NCI-H1436 treated with DMSO at 0.1 percent for 48 hours (cell line): ENCODE measurements at places on chromosomes 2 and 18.

DNA sequence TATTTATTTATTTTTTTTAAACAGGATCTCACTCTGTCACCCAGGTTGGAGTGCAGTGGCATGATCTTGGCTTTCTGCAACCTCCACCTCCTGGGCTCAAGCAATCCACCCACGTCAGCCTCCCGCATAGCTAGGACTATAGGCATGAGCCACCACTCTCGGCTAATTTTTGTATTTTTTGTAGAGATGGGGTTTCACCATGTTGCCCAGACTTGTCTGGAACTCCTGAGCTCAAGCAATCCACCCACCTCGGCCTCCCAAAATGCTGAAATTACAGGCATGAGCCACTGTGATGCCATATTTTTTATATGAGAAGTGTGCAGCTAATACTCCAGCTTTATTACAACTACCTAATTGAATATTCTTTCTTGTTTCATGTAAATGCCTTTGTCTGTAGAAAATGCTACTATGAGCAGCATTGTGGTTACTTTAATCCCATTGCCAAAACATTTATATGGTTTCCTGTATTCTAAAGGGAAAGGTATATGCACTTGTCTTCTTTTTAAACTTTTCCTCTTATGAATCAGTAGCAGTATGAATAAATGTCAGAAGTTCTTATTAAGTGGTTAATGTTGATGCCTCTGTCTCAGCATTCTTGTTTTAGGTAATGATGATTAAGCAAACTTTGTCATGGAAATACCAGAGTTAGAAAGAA is 9.5 kb upstream of the BCL2L11 start:
- DNase-seq: no peak

DNA sequence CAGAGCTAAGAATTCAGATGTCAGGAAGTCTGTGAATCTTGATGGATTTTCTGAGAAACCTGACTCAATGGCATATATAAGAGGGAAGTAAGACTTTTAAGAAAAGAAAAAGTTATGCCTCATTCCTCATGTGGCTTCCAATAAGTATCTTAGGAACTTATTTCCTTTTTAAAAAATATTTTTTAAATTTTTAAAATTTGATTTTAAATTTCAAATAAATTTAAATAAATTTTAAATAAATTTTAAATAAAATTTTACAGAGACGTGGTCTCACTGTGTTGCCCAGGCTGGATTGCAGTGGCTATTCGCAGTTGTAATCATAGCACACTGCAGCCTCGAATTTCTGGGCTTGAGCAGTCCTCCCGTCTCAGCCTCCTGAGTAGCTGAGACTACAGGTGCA is 11.5 kb upstream of the POLR1B start:
- DNase-seq: no peak

DNA sequence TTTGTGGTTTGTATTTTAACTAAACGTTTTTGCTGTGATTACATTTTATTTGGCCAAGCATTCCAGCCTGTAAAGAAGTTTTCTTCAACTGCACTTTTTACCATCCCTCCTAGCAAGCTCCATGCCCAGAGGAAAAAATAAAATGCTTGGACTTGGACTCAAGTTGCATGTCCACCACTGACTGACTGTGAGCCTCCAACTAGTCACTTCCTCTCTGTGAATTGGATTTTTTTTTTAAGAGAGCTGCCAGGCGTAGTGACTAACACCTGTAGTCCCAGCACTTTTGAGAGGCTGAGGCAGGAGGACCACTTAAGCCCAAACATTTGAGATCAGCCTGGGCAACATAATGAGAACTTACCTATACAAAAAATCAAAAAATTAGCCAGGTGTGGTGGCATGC is 1185.2 kb upstream of the PIK3C3 start:
- DNase-seq: no peak

DNA sequence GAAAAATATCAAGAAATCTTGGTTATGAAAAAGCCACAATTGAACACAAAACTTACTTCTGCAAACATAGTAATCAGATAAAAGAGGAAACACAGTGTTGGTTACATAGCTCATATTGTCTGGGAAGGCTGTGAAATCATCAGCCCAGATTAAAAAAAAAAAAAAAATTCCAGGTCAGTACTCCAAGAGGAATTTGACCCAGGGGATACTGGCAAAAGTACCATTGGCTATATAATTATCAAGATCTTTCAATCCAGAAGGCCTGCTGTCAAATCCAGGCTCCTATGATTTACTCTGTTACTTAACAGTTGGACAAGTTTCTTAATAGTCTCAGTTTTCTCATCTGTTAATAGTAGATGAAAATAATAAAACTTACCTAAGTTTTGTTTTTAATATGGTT is 12.9 kb upstream of the IKZF2 start:
- no peak for DNase-seq

DNA sequence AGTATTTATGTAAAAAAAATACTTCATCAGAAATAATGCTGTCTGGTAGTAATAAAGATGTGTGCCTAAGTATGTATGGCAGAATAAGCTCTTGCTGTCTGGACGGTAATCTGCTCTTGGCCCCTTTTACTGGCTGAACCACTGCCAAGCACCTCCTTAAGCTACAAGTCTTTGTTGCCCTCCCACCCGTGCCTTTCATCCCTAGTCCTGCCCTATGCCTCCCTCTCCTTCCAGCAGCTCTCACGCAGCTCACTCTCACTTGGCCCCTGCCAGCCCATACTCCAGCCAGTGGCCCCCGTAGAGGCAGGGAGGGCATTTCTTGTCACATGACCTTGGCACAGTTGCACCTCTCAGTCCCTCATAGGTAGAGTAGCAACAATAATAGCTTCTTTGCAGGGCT is 54.5 kb upstream of the NPAS2 start:
- DNase-seq: no peak

- no peak for DNase-seq
These were observed 127.4 kb downstream of the CDC42EP3 start for GRCh38 chr2:37543999-37544557.

DNA sequence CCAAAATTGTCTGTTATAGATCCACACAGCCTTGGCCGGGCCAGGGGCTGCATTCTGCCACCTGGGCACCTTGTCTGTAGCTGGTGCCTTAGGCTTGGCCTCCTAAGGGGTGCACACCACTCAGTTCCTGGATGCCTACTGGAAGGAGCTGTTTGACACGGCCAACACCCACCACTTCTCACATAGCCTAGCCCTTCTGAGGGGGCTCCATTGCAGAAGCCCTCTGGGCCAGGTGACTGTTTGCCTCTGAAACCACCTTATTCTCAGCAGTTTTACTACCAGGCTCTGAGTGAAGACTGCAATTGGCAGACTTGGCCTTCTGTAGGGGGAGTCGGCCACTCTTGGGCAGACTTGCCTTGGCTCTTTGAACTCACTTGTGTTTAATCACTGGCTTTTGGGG is 39.5 kb downstream of the EPHA4 start:
- no peak for DNase-seq

DNA sequence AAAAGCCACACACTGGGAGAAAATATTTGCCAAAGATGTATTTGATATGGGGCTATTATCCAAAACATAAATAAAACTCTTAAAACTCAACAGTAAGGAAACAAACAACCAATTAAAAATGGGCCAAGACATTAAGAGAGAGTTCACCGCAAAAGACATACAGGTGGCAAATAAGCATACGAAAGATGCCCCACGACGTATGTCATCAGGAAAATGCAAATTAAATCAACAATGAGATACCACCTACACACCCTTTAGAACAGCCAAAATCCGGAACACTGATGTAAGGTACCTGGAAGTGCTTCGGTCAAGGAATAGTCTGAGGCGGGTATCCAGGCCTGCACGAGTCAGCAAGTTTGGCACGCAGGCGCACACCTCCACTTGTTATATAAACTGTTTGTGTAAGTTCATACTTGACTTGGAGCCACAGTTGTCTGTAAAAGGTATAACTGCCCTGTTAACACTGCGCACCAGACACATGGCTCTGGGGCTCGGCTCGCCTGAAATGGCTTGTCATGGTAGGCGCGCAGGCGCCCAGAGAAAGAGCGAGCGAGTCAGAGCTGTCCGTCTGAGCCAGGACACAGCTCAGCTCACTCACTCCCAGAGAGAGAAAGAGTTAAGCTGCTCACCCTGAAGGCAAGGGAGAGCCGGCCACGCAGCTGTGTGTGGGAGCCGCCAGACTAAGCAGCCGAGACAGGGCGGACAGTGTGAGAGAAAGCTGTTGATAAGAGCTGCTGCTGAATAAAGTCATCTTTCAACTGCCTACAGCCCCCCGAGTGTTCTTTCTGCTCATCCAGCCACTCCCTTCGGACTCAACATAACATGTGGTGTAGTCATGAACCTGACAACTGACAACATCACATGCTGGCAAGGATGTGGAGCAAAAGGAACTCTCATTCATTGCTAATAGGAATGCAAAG is 87.3 kb downstream of the HNRNPLL start:
- no peak for DNase-seq

- DNase-seq: no peak
These were observed 5.0 kb upstream of the EVA1A start for GRCh38 chr2:75565472-75566462.

DNA sequence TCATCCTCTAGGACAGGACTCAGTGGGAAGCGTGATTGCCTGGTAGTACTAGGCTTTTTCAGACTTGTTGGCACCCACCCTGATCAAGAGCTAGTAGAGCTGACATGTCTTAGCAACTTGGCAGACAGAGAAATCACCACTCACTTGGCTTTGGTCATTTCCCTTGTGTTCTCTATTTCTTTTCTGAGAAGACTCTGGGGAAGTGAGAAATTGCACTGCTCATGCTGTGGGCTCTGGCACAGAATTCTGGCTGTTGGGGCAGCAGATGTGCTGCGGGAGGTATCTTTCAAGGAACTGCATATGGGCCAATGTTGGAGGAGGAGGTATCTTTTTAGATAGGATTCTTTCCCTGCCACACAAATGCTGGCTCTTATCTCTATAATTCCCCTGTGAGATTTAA is 529.1 kb upstream of the MEX3C start:
- peak; percentile 6 for DNase-seq

- no peak for DNase-seq
These were observed 124.9 kb downstream of the RDH14 start for GRCh38 chr2:18435426-18436037.

DNA sequence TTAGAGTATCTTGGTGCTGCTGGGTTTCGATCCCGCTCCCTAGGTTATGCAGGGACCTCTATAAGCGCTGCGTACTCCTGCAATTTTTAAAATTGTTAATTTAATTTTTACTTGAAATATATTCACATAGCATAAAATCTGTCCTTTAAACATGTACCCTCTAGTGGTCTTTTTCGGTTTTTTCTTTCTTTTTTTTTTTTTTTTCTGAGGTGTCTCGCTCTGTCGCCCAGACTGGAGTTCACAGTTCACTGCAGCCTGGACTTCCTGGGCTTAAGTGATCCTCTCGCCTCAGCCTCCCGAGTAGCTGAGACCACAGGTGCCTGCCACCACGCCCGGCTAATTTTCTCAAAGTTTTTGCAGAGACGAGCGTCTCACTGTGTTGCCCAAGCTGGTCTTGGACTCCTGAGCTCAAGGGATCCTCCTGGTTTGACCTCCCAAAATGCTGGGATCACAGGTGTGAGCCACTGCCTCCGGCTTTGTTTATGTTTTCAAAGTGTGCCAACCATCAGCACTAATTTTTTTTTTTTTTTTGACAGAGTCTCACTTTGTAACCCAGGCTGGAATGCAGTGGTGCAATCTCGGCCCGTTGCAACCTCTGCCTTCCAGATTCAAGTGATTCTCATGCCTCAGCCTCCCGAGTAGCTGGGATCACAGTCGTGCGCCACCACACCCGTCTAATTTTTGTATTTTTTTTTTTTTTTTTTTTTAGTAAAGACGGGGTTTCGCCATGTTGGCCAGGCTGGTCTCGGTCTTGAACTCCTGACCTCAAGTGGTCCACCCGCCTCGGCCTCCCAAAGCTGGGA is 585 bp upstream of the MOB1A start:
- no peak for DNase-seq

DNA sequence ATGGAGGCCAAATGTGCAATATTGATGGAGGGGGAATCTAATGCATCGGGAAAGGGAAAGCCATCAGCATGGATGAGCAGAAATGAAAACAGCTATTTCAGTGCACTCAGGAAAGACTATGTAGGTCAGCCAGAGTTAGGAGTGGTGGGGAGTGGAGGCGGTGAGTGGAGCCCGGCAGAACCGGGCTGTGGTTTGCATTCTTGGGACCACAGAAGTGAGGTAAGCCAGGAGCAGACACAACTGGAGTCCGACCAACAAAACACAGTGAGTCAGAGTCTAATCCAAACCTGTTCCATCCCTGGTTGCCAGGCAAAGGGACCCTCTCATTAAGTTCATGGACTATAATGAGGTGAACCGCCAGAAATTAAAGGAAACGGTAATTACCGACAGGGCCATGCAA is 61.1 kb upstream of the RAB12 start:
- no peak for DNase-seq

- no peak for DNase-seq
These were observed 57.5 kb downstream of the SLC35F5 start for GRCh38 chr2:113698892-113699447.

DNA sequence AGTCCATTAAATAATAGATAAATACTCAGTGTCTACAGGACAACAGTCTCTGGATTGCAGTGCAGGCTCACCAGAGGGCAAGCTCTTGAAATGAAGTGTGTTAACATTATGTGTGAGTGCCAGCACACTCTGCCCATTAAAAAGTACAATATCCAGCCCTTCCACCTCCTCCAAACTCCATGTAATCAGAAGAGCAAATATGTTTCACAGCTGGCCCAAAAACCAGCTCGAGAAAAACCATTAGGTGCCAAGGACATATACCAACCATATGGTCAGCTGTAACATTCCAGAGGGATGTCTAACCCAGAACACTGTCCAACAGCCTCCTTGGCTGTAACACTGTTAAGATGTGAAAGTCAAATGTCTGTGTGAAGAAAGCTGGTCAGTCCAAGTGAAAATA is 112.2 kb downstream of the ZNF385B start:
- DNase-seq: no peak

DNA sequence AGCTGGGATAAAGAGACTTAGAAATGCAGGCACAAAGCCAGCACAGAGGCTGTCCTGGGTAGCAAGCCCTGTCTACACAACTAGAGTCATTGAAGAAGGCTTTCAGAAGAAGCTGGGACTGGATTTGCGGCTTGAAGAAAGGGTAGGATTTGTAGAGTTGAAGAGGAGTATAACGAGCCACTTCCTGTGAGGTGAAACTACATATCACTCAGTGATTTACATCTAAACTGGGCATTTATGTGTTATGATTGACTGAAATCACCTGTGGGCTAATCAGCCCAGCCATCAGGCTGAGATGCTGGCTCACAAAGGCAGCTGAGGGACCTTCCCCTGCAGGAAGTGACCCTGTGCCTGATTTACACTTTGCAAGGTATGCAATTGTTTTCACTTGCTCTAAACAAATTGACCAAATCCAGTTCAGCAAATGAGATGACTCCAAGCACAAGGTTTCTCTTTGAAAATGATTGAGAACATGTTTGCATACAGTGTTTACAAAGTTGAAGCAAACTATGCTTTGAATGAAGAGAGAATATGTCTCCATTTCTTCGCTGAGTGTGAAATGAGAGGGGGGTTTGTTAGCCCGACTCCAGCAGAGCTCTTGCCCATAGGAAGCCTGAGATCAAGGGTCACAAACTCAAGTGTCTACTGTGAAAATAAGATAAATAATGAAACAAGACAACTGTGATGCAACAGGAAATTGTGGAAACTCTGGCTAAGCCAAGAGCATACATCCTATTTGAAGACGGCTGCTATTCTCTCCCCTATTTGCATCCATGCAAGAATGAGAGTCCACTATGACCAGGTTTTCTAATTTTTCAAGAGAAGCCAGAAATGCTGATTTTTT is 69.3 kb upstream of the HK2 start:
- no peak for DNase-seq
